ENCODE measurements at places on chromosomes 11 and 22.

DNA sequence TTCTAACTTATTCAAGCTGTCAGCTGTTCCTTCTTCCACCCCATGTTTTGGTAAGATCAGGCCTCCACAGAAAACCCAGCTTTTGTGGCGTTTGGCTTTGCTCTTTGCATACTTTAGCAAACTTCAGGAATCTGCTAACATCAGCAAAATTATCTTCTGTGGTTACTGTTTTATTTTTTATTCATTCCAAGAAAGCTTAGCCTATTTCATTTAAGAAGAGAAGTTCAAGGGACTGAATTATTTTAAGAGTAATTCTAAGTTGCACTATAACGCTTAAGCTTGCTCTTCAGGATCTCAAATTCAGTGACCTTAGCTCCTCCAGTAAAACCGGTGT, 1.1 kb downstream of the JHY start:
- no peak for DNase-seq

DNA sequence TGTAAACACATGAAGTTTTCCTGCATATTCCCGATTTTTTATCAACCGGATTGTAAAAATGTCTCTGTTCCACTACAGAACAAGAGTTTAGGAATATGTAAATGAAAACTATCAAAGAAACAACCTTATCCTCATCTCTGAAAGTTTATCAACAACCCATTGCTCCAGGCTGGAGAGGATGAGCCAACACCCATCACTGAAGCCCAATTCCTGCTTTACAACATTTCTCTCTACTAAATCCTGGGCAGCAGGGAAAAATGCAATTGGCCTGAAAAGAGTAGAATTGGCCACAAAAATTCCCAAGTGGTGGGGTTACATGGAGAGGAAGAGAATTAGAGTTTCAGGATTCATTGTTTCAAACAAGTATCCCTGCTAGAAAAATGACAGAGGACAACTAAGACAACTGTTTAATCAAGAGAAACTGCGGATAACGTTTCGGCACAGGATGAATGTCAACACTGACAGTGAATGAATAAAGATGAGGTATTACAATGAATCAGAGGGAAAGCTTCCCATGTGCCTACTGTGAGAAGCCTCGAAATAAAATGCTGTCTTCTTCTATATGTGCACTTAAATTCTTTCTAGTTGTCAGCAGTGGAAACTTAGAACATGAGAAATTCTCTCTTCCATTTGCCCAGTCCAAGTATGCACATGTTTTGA, 317.3 kb upstream of the ANO3 start:
- no peak for DNase-seq

GRCh38 chr22:20237480-20238440, 30.4 kb downstream of the RTN4R start:
- peak; percentile 13 for DNase-seq

DNA sequence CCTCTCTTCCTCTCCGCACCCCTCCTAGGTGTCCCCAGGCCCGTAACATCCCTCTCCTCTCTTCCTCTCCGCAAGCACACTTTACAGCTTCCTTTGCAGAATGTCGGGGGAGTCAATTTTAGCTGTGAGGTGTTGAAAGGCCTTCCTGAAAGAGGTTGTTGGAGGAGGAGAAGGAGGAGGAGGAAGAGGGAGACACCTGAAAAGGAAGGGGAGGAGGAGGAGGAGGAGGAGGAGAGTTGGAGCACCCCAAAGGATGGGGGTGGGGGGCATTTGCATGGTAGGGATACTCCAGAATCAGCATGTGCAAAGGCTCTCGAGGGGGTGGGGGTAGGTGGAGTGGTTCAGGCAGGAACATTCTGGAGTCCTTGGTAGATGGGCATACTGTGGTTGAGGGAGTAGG, 1045.1 kb downstream of the TBC1D22A start:
- no peak for DNase-seq

GRCh38 chr11:64409707-64410403, 50.9 kb downstream of the RPS6KA4 start:
- DNase-seq, result no peak
